ENCODE measurements at places on chromosomes 2 and 18.

- DNase-seq: no peak
These were observed 17.7 kb upstream of the NFE2L2 start for GRCh38 chr2:177282181-177282641.

DNA sequence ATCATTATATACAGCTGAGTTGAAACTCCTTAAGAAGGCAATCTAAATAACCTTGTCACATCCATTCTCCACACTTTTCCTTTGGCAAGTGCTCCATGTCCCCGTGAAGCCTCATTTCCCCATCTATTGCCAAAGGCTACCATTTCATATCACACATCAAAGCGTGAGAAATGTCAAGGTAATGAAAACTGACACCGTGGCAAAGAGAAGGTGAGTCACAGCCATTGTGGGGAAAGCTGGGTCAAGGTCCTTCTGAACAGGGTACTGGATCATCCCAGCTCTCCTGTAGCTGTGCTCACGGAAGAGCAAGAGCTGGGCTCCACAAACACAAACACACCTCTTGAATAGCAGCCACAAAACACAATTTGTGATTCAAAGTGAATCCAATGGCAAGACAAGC lies 58.2 kb upstream of the REG3G start:
- DNase-seq: no peak

DNA sequence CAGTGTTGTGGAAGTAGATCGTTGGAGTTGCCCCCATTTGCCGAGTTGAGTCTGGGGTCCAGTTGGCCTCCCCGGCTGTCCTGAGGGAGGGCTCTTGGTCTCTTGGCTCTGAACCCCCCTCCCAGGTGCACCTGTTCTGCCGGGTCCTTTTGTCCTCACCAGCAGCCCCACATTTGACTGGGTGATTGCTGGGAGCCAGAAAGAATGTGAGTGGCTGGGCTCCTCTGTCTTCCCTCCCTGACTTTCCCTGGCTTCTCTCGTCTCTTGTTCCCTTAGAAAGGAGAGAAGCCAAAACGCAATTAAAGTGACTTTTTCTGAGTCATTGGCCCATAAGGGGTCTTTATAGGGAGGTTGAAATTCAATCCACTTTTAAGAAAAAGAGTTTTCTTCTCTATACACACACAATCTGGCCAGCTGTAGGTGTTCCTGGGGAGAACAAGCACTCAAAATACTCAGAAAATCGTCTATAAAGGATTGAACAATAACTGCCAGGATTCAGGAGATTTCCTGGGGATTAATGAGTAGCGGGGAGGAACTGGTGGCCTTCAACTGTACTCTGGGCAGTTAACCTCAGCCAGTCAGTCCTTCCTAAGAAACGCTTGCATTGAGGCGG lies 131.0 kb downstream of the TMEM182 start:
- DNase-seq: no peak

- no peak for DNase-seq
These were observed 48.9 kb downstream of the COPS8 start for GRCh38 chr2:237134321-237135230.

DNA sequence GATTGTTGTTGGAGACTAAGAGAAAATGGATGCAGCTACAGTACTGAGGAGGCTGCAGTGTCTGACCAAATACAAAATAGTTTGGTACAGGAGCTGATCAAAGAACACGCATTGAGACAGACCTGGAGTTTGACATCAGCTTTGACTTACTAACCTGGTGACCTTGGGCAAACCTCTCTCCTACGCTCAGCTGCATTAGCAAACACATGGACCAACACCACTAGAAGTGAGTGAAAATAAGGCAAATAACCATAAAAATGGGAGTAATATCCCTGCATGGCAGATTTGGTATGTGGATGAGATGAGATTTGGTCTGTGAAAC lies 126.5 kb downstream of the LPIN1 start:
- no peak for DNase-seq

- DNase-seq: no peak
These were observed 22.9 kb downstream of the DSG4 start for GRCh38 chr18:31399306-31400032.

DNA sequence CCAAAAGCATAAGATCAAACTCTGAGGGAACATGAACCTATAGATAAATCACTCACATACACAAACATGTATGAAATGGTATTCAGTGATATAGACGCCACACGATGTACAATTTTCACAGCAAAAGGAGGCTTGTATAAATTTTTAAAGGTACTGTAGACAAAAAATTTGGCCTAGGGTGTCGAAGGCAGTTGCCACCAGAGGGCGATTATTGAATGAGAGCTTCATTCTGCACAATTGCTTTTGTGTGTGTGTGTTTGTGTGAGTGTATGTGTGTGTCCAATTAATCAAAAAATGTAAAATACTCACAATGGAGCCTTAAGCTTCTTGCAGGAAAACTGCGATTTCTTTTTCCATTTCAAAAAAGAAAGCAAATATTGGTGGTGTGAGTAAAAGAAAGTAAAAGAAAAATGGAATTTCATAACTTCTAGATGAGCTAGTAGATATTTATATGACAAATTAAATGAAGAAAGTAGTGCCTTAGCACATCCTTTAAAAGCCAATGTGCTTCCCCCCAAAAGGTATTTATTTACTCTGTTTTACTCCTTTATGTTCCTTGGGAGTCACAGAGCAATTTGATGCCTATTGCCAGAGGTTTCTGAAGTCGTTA lies 800.1 kb downstream of the SATB2 start:
- DNase-seq: no peak

- DNase-seq: no peak
These were observed 323.9 kb upstream of the SOX11 start for GRCh38 chr2:5368263-5368662.

DNA sequence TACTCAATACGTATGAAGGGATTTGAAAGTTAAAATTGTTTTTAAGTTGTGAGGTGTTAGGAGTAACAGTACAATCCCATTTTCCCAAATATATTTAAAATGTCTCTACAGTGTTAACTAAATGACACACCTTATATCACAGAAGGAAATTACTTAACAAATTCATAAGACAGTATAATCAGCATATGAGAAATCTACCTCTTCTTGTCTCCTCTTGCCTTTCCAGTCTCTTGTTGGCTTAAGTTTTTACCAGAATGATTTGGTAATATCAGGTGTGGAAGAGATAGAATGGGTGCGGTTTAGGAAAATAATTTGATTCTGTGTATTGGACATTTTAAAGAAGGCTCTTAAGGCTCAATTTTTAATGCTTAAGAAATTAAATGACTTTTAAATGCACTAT lies 9.5 kb upstream of the INPP1 start:
- DNase-seq: no peak

DNA sequence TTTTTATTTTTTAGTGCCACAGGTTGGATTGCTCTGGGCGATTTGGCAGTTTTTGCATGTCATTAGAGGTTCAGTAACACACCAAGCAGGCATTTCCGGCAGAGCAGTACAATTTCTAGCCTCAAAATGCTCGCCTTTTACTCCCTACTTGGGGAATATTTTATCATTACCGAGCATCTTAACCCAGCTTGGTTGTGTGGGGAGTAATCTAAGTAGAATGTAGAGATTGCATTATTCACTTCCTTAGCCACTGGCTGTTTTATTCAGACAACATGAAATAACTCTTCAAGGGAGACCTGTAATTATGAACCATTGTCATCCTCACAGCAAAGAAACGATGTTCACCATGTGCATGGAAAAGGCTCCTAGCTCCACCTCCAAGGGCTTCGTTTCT lies 13.1 kb downstream of the GRP start:
- DNase-seq: peak; percentile 32

DNA sequence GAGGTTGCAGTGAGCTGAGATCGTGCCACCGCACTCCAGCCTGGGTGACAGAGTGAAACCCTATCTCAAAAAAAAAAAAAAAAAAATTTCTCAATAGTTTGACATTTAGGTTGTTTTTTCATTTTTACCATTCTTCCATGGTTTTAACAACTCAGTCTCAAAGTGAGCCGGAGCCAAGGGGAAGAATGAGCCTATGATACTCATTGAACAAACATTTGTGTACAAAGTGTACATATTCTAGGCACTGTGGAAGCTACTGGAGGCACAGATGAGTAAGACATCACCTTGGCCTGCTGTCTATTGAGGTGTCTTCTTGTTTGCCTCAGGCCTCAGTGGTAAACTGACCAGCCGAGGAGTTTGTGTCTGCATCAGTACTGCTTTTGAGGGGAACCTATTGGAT lies 21.9 kb downstream of the CENPO start:
- no peak for DNase-seq

DNA sequence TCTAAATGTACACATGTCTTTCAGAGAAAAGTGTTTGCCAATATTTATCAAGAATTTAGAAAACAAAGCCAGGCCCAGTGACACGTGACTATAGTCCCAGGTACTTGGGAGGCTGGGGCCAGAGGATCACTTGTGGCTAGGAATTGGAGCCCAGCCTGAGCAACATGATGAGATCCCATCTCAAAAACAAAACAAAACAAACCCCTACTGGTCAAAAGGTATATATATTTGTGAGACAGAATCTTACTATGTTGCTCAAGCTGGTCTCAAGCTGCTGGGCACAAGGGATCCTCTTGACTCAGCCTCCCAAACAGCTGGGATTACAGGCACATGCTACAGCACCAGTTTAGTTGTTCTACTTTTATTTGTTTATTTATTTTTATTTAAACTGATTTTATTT lies 79.2 kb downstream of the ZDBF2 start:
- no peak for DNase-seq

- DNase-seq: no peak
These were observed 61.4 kb downstream of the LRATD1 start for GRCh38 chr2:14693874-14694273.

DNA sequence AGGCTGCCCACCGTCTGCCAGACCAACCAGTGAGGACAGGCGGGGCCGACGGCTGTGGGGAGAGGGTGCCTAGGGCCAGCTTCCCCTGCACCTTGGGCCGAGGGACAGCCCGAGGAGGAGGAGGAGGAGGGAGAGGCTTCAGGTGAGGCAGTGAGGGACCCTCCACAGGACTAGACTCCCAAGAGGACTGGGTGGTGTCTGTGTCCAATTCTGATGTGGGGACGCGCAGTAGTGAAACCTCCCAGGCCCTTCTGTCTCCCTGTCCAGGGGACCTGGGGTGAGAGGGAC lies 19.8 kb upstream of the ASB1 start:
- DNase-seq: no peak

- no peak for DNase-seq
These were observed 7.4 kb upstream of the SLC16A14 start for GRCh38 chr2:230075988-230076631.

DNA sequence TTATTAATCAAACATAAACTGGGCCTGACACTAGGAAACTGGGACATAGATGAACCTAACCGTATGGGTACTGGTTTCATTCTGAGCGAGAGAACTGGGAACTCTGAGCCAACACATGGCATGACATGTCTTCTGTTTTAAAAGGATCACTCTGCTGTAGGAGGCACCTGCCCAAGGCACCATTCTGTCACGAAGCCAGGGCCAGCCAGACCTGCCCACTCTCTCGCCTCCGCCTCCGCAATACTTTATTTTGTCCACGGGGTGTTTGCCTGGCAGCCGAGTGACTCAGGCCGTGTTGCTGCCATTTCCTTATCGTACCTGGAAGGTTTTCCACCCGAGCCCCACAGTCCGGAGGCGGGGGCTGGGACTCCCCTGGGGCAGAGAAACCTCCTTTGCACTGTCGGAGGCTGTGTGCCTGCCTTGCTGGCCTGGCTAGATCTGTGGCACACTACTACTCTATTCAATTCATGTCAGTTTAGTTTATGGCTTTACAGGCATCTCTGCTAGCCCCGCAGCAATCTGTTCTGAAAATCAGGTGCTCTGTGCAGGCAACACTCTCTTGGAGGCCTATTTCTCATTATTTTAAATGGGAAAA lies 120.4 kb upstream of the ACKR3 start:
- no peak for DNase-seq

GRCh38 chr2:64144057-64145013 lies at the start of gene PELI1:
TSS of gene PELI1 (minus strand) at chr2:64144420. CDS start at chr2:64108310, 36,110 bp downstream.
- DNase-seq: peak; percentile 90

DNA sequence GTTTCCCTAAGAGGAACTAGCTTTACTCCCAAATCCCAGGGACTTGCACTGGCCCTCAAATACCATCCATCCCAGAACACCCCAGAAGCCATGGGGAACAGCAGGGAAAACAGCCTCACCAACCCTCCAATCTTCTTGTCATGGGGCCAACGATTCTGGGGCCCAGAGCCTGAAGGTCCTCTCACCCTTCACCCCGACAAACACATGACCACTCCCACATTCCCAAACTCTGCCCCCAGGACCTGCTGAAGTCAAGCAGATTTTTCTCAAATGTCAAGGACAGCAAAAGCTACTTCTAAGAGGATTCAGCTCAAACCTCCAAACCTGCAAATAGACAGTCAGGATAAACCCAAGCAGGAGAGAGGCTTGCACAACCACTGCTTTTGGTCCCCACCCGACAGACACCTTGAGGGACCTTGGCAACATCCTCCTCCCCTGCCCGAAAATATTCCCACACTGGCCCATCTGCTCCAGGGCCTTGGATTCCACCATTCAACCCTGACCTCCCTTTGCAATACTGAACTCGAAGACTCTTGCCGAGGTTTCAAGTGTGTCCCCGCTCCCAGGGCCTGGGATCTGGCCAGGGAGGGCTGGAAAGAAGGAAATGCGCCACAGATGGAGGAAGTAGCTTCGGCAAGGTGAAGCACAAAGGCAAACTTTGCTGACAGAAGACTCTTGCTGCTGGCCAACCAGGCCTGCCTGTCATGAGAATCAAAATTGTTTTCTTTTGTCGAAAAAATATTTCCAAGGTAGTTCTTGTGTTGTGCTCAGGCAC lies 143.3 kb downstream of the ZFP36L2 start:
- no peak for DNase-seq

DNA sequence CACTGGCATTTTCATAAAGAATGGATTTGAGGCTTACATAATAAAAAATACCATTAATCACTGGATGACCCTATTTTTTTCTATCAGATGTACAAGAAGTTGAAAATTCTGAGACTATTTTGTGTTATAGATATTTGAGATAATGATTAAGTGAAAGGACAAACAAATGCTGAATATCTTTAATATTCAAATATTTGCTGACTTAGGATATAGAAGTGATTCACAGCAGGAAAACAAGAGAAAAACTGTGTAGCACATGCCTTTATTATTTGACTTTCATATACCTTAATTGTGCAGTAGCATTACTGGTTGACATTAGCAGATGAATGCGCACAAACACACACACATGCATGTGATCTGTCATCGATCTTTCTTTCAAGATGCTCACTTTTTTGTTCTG lies 766.5 kb downstream of the SATB2 start:
- no peak for DNase-seq

- no peak for DNase-seq
These were observed 58.4 kb downstream of the BIN1 start for GRCh38 chr2:127048618-127048935.

- DNase-seq: no peak
These were observed 126.2 kb upstream of the GPC1 start for GRCh38 chr2:240309214-240309613.

GRCh38 chr2:98469862-98470544 lies 25.3 kb downstream of the INPP4A start:
- DNase-seq: no peak

- DNase-seq: no peak
These were observed 7.9 kb upstream of the WDR33 start for GRCh38 chr2:127818794-127819425.

GRCh38 chr2:149002378-149002890 lies 36.1 kb upstream of the LYPD6B start:
- no peak for DNase-seq
